ENCODE measurements at places on chromosomes 6 and 20. TPM values are rescaled to one million over a fixed set of nuclear protein-coding genes. Genes with fewer than 3 reads are reported as not detected.

GRCh38 chr6:130372786-130373185 lies 7.0 kb downstream of the TMEM200A start:
- no peaks in the 10 kb centered on the region for H3K36me3 ChIP-seq
- H3K27me3 ChIP-seq, result no peaks in the 10 kb centered on the region
- H3K27ac ChIP-seq, result no peak overlapping the region

DNA sequence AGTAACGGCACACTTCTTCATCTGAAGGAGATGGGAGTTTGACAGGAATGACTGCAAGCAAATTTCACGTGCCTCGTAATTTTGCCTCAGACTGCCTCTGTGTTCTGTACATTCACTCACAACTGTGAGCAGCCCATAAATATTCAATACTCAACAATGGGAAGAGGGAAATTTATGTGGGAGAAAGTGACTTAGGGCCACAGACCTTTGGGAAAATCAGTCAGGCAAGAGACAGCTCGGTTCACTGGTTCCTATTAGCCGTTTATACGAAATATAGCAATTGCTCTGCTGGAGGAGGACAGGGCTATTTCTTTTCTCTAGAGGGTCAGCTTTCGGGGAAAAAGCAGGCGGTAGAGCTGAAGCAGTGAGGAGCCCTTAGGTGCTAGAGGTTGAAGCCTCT lies 28.0 kb downstream of the OPN5 start:
- H3K27me3 ChIP-seq, result no peaks in the 10 kb centered on the region
- no peaks in the 10 kb centered on the region for H3K36me3 ChIP-seq
- no peaks in the 10 kb centered on the region for H3K4me1 ChIP-seq

DNA sequence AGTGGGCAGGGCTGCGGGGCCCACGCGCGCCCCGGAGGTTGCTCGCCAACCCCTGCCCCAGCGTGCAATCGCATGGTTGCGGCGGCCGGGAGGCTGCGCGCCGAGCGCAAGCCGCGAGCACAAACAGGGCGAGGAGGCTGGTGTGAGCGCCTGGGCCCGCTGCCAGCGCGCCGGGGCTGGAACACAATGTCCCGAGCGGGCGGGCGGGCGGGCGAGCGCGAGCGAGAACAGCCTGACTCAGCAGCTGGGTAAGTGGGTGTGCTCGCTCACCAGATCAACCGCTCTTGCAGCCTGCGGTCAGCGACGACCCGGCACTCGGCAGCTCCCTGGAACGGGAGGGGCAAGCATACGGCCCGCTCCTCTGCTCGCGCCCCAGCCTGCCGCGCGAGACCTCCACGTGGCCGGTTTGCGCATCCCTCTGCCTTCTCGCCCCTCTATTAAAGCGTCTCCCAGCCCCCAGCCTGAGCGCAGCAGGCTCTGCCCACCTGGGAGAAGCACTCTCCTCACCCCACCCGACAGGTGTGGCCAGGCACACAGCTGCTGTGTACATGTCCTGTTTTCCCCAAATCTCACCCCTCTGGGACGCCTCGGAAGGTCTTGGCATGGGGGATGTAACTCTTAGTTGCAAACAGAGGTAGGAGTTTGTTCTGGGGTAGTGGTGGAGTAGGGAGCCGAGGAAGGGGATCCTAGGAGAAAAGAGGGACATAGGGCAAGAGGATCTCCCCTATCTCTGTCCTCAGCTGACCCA lies 8.7 kb upstream of the ARMC12 start:
- no peaks in the 10 kb centered on the region for H3K27me3 ChIP-seq
- peaks cover 40% of the 10 kb centered on the region for H3K4me1 ChIP-seq
- peak overlapping the region; percentile 92 for H3K4me3 ChIP-seq
- H3K27ac ChIP-seq, result peak overlapping the region; percentile 59
- no peak for DNase-seq
- no peaks in the 10 kb centered on the region for H3K36me3 ChIP-seq

DNA sequence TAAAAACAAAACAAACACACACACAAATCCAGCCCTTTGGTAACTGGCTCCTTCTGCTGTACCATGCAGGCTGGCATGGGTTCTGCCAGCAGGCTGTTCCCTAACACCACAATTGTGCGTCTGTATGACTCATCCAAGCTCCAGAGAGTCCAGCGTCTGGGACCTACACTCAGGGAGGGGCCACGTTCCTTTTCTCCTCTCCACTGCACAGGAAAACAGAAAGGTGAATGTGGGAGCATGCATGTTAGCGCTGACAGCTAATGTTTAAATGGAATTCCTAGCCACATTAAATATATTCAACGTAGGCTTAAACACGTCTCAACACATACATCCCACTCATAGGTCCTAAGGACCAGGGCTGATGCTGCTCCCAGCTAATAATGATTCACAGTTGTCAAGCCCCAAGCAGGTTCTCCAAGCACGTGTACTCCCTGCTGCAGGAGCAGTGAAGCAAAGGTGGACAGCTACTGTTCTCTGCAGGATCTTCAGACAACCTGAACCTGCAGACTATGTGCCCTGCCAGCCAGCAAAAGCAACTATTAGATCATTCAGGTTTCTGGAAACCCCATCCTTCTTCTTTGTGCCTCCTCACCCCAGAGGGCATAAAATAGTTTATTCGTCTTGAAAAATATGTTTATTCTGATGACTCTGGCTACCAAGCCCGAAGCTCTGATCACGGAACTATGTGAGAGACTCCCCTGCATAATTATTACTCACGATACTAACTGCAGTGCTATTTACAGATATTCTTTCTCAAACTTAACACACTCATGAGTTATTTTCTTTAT lies 20.9 kb downstream of the MAP1LC3A start:
- no peak overlapping the region for H3K4me3 ChIP-seq

DNA sequence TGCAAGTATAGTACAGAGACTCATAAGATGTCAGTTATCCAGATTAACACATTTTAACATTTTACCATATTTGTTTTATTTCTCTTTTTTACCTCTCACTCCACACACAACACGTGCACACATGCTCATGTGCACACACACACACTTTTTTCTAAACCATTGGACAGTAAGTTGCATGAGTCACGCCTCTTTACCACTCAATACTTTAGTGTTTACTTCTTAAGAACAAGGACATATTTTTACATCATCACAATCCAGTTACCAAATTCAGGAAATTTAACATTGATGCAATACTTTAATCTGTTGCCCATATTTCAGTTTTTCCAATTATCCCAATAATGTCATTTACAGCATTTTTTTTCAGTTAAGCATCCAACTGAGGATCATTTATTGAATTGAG lies 109.0 kb downstream of the RIN2 start:
- no peaks in the 10 kb centered on the region for H3K36me3 ChIP-seq
- no peak overlapping the region for H3K4me3 ChIP-seq
- H3K27me3 ChIP-seq, result no peaks in the 10 kb centered on the region
- H3K27ac ChIP-seq, result no peak overlapping the region
- DNase-seq, result no peak

GRCh38 chr6:158837684-158838625 lies 18.8 kb upstream of the EZR start:
- H3K27ac ChIP-seq, result no peak overlapping the region
- DNase-seq, result no peak
- H3K4me1 ChIP-seq, result peaks cover 13% of the 10 kb centered on the region
- H3K4me3 ChIP-seq, result no peak overlapping the region

- peak overlapping the region; percentile 66 for H3K4me3 ChIP-seq
- H3K27me3 ChIP-seq, result no peaks in the 10 kb centered on the region
- H3K27ac ChIP-seq, result no peak overlapping the region
- no peaks in the 10 kb centered on the region for H3K36me3 ChIP-seq
- H3K4me1 ChIP-seq, result peaks cover 11% of the 10 kb centered on the region
Measured at GRCh38 chr6:18386298-18386976, 713 bp upstream of the RNF144B start.

GRCh38 chr6:105067329-105067728 lies 110.4 kb downstream of the LIN28B start:
- no peaks in the 10 kb centered on the region for H3K4me1 ChIP-seq
- H3K36me3 ChIP-seq, result no peaks in the 10 kb centered on the region
- H3K27ac ChIP-seq, result no peak overlapping the region
- H3K27me3 ChIP-seq, result no peaks in the 10 kb centered on the region
- H3K4me3 ChIP-seq, result no peak overlapping the region

DNA sequence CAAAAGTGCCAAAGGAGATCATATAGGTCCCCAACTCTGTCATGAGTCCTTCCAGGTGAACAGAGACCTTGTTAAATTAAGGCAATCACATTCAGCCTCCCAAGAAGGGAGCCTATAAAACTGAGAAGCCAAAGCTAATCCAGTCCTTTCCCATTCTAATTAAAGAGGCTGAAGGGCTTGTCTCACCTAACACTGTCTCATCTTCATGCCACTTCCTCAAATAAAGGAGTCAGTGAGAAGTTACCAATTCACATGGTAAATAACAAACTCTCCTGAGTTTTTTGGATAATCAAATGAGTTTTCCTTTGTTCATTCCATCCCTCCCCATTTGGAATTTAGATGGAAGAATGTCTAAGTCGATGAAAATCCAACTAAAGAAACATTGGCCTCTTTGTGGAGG lies 242.8 kb downstream of the UST start:
- DNase-seq, result no peak
- H3K27me3 ChIP-seq, result no peaks in the 10 kb centered on the region
- H3K4me1 ChIP-seq, result peaks cover 13% of the 10 kb centered on the region
- H3K36me3 ChIP-seq, result peaks cover 21% of the 10 kb centered on the region

DNA sequence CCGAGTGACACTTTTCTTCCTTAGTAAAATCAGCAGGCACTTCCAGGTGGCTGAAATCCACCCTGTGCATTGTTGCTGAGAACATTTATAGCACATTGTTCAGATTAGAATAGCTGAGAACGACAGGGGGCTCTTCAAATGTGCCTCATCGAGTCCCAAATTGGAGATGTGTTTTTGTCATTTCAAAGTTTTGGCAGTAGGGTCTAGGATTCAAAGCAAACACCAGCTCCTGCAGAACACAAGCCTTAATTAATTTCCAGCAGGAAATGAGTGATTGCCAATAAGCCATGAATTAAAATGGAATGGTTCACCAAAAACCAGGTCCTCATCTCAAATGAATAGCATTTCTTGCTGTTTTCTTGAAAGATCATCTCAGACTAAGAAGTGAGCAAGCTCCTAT lies 171.6 kb downstream of the PLCB1 start:
- H3K27ac ChIP-seq, result no peak overlapping the region
- 0 out of 2 replicates have a peak, but pooled peaks cover 3% of the 10 kb centered on the region for H3K4me1 ChIP-seq
- no peaks in the 10 kb centered on the region for H3K36me3 ChIP-seq

DNA sequence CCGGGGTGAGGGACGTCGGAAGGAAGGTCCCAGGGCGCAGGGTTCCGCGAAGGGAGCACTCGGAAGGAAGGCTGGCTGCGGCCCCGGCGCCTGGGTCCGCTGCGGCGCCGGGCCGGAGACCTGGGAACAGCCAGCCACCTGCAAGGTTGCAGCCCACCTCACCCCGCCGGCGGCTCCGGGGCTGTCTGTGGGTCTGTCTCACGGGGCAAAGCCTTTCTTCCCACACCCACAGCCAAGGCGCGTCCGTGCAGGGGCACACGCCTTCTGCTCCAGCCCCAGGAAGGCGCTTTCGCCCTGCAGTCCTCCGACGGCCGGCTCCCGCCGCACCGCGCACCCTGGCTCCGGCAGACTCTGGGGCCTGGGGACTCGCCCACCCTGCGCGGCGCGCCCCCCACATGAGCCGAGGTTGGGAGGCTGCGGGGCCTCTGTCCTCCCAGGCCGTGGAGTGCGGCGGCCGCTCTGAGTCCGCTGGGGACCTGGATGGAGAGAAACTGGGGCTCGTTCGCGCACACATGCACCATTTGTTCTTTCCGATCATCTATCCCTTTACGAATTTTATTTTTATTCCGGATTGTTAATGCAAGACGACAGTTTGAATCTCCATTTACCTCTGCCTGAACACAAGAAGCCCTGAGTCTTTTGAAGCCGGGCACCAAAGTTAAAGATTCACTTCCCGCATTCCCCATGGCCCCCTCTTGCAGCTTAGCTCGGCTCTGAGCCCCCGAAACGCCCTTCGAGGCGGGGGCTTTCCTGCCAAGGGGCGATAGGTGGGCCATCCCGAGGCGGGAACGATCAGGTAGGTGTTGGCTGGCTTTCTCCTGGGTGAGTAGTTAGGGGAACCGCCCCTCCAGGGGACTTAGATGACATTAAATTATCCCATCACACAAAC lies 4.5 kb upstream of the FOXC1 start:
- peaks cover 11% of the 10 kb centered on the region for H3K36me3 ChIP-seq
- H3K27ac ChIP-seq, result no peak overlapping the region
- H3K4me1 ChIP-seq, result peaks cover 44% of the 10 kb centered on the region
- H3K27me3 ChIP-seq, result peaks cover 79% of the 10 kb centered on the region

GRCh38 chr6:4645713-4646360 lies 130.4 kb upstream of the CDYL start:
- no peak overlapping the region for H3K27ac ChIP-seq
- no peaks in the 10 kb centered on the region for H3K36me3 ChIP-seq
- no peak overlapping the region for H3K4me3 ChIP-seq
- H3K4me1 ChIP-seq, result peaks cover 4% of the 10 kb centered on the region

GRCh38 chr20:32976746-32977145 lies 27.5 kb downstream of the SUN5 start:
- 0 out of 2 replicates have a peak, but pooled peaks cover 2% of the 10 kb centered on the region for H3K27me3 ChIP-seq
- H3K36me3 ChIP-seq, result no peaks in the 10 kb centered on the region
- H3K27ac ChIP-seq, result no peak overlapping the region
- peaks cover 15% of the 10 kb centered on the region for H3K4me1 ChIP-seq
- H3K4me3 ChIP-seq, result no peak overlapping the region
- no peak for DNase-seq

- H3K4me1 ChIP-seq, result peaks cover 19% of the 10 kb centered on the region
- DNase-seq, result no peak
- no peak overlapping the region for H3K27ac ChIP-seq
- H3K4me3 ChIP-seq, result no peak overlapping the region
Measured at GRCh38 chr6:167856999-167857660, 30.4 kb downstream of the AFDN start.

GRCh38 chr6:34517461-34517881 lies 38.7 kb downstream of the SPDEF start:
- no peak overlapping the region for H3K27ac ChIP-seq
- no peaks in the 10 kb centered on the region for H3K36me3 ChIP-seq
- peaks cover 6% of the 10 kb centered on the region for H3K27me3 ChIP-seq
- H3K4me1 ChIP-seq, result no peaks in the 10 kb centered on the region

- no peaks in the 10 kb centered on the region for H3K27me3 ChIP-seq
- H3K4me3 ChIP-seq, result no peak overlapping the region
- no peaks in the 10 kb centered on the region for H3K36me3 ChIP-seq
- H3K4me1 ChIP-seq, result no peaks in the 10 kb centered on the region
- no peak for DNase-seq
Measured at GRCh38 chr20:11050350-11050749, 376.6 kb upstream of the JAG1 start.

GRCh38 chr6:87378947-87379346 lies 28.8 kb upstream of the CFAP206 start:
- H3K4me3 ChIP-seq, result no peak overlapping the region
- H3K4me1 ChIP-seq, result no peaks in the 10 kb centered on the region
- DNase-seq, result no peak
- no peak overlapping the region for H3K27ac ChIP-seq
- no peaks in the 10 kb centered on the region for H3K27me3 ChIP-seq
- H3K36me3 ChIP-seq, result no peaks in the 10 kb centered on the region

BPIFB1 gene
- total RNA-seq, result not detected

CNKSR3 gene
- total RNA-seq, result 6.2 TPM

ZNF311 gene
- total RNA-seq, result 4.2 TPM

SLC35F1 gene
- 10.0 TPM for total RNA-seq

C6orf15 gene
- not detected for total RNA-seq

MPC1 gene
- total RNA-seq, result 15.5 TPM

GPR6 gene
- total RNA-seq, result 0.37 TPM

SNX21 gene
- total RNA-seq, result 16.8 TPM

PHIP gene
- total RNA-seq, result 56.2 TPM
